ENCODE measurements at places on chromosomes 2 and 18.

- no peak for DNase-seq
These were observed 97.4 kb downstream of the LRP1B start for GRCh38 chr2:142033393-142033792.

DNA sequence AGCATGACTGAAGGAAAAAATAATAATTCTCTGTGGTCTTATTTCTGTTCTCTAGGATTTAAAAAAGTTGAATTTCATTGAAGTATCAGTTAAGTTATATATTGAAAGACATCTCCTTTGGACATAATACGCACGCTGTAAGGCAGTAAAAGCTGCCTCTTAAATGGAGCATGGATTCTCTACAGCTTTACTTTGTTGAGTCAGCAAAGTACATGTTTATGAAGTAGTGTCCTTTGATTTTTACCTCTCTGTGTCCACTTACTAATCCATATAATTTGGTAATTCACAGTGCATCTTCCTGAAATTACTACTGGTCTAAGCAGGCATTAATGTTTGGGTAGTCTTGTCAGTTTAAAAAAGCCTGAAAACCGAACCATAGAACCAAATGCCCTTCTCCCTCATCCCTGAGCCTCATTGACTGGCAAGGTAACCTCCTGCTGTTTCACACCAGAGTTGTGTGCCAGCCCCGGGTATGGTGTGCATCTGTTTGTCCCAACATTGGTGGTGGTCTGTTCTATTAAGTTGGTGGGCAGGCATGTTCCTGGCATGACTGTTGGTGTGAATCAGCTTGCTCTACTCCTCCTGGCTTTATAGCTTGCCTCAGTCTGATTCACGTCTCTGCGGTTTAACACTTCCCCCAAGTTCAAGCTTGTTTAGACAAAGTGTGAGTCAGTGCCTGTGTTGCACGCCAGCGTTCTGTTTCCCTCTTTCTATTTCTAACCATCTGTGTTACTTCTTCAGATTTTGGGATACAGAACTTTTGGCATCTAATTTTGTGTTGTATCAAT is 71.0 kb upstream of the ITM2C start:
- peak; percentile 38 for DNase-seq

DNA sequence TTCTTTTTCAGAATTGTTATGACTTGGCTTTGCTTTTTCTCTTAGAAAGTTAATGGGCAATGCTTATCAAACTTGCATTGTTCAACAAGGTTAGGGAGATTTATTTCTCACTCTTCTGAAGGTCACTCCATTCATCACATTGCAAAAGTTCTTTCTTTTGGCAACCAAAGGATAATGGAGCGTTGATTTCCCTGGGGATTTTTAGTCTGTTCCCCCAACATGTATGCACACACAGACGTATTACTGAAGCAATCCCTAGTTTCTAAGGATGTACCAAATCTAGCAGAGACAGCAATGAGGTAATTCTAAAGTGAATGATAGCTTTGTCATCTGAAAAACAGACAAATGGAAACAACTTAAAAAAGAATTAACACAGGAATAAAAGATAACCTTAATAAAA is 349.1 kb downstream of the NYAP2 start:
- no peak for DNase-seq

- no peak for DNase-seq
These were observed 4.6 kb downstream of the TGIF1 start for GRCh38 chr18:3454365-3455089.

DNA sequence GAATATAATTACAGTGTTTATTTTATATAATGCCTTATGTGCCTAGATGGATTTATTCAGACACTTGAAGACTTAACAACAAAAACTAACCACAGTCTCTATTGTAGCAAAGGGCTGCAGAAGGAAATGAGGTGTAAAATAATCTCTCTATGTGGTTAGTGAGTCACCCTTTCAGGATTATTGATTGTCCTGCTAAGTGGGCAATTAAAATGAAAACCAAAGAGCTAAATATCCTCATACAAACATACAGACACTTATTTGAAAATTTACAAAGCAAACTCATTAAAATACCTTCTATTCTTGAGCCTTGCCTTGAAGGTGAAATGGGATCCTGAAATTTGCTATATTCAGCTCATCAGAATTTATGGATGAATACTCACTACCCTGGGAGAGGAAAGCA is 27.7 kb upstream of the DCC start:
- no peak for DNase-seq

- DNase-seq, result no peak
These were observed 135.0 kb downstream of the TGIF1 start for GRCh38 chr18:3584897-3585460.

- DNase-seq, result no peak
These were observed 4.9 kb downstream of the IRS1 start for GRCh38 chr2:226794751-226795171.

GRCh38 chr18:79479116-79479760 is 83.5 kb downstream of the NFATC1 start:
- DNase-seq, result no peak

- no peak for DNase-seq
These were observed at the start of gene SOCS6 for GRCh38 chr18:70288851-70289328. Gene SOCS6, plus strand, starts transcription at chr18:70289045. Its CDS starts 35,624 bp downstream, at chr18:70324669.

GRCh38 chr2:235860871-235861270 is 307.3 kb downstream of the GBX2 start:
- no peak for DNase-seq

DNA sequence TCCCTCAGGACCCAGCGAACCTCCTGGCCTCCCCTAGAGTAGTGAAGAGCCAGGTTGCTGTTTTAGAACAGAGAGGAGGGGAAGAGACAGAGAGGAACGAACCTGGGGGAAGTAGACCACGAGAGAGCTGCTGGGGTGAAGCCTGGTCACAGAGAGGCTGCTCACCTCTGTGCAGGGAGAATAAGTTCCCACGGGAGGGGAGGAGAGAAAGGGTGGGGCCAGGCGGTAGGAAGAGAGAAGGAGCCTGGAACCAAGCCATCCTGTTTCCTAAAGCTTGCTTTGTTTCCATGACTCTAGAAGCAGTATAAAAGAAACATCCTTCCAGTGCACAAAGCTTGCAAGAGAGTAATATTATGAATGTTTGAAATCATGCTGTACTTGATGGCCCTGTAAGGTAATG is 147.9 kb downstream of the MYT1L start:
- no peak for DNase-seq

DNA sequence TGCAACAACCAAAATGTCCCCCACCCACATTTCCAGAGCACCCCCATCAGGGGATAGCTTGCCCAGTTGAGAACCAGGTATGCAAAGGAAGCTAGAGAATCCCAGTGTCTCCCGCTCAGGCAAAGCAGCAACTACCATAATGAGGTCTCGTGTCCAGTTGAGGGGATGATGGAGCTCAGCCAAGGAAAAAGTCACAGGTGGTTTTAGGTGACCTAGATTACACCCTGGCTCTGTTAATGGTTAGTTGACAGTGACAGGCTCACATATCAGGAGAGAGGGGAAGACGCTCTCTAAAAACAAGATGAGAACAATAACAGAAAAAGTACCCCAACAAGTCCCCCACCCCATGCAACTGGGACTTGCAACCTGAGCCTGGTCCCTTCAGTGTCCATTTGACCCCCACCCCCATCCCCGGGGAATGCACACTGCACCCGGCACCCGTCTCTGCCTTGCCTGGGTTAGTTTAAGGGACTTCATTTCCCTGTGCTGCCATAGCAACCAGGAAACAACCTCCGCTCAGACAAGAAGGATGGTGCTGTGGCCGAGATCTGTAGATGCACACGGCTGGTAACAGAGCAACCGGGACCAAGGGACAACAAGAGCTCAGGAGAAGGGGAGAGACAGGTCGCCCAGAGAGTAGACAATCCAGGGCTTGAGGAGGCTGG is at the start of gene KIAA2012:
Gene KIAA2012 (plus strand): TSS at position 519 of the 665 bp plus-strand sequence. CDS start 373 bp downstream, outside the sequence.
- DNase-seq, result no peak

DNA sequence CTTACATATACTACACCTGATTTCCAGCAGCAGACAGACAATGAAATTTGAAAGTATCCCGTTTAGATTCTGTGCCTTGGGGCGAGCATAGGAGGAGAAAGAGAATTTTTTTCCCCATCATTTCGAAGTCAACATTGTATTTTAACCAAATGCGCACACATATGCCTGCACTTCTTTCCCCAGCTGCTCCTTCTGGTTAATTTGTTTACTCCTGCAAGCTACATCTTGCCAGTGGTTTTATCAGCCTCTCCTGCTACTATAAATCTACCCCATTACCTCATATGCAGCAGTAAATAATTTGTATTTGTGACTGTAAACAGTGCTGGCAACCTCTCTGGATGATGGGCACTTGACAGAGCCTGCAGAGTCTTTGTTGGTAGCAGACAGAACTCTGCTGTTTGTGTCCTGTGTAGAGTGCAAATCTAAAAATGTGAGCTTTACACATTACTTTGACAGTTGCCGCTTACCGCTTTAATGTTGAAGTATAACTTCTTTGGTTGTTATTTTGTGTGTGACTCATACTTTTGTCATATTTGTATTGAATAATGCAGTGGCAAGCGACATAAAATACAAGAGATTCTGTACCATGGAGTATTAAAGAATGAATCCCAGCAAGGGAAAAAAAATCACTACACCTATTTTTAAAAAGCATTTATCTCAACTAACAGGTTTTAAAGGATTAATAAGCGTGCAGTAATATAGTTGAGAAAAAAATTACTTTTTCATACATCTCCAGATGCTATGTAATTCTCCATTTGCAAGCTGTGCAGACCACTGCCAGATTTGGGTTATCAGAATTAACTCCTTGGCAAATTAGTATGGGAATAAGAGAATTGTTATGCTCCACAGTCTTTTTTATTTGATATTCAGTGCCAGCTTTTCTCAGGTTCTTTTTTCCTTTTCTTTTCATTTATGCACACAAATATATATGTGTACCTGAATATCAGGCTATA is 536.8 kb downstream of the XIRP2 start:
- no peak for DNase-seq

GRCh38 chr18:32349728-32350395 is 120.8 kb downstream of the GAREM1 start:
- DNase-seq, result no peak

GRCh38 chr2:176283291-176284068 is 14.2 kb downstream of the MTX2 start:
- DNase-seq, result no peak

GRCh38 chr2:240355001-240355891 is 80.2 kb upstream of the GPC1 start:
- DNase-seq, result no peak

- DNase-seq, result no peak
These were observed 823.6 kb downstream of the GALR1 start for GRCh38 chr18:78073275-78073674.

DNA sequence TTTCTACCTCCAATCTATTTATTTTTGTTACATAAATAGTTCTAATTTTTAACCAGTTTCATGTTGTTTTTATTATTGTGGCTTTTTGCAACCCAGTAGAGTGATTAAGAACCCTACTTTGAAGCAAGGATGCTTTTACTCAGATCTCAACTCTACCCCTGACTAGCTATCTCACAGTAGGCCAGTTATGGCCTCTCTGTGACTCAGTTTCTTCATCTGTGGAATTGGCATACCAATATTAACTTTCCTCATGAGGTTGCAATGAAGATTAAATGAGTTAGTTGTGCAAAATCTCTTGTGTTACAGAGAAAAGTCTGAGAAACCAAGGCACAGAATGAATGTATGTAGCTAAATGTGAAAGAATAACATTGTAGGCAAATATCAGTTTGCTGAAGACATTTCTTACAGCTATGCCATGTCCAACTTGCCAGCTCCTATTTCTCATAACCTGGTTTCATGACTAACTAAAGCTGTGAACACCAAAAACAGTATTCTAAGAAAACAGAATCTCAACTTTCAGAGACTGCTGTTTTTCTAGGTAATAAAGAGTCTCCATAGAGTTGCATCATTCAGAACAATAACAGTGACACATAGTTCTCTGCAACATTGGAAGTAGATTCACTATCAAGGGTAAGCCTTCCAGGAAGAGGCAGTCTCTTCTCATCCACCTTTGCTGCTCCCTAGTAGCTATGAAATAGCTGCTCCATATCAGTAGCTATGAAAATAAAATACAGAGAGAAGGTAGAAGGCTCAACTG is 33.2 kb upstream of the CYTIP start:
- no peak for DNase-seq

DNA sequence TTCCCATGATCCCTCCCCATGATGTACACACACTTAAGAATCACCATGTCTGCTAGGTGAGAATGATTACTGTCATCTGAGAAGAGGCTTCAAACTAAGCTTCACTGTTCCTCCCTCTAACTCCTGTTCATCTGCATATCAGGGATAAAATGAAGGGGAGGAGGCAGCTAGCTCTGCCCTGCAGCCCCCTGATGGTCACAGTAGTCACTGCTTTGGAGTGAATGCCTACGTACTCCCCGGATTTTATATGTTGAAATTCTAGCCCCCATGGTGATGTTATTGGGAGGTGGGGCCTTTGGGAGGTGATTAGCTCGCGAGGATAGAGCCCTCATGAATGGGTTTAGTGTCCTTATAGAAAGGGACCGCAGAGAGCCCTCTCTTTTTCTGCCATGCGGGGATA is 156.4 kb downstream of the NCKAP5 start:
- no peak for DNase-seq

DNA sequence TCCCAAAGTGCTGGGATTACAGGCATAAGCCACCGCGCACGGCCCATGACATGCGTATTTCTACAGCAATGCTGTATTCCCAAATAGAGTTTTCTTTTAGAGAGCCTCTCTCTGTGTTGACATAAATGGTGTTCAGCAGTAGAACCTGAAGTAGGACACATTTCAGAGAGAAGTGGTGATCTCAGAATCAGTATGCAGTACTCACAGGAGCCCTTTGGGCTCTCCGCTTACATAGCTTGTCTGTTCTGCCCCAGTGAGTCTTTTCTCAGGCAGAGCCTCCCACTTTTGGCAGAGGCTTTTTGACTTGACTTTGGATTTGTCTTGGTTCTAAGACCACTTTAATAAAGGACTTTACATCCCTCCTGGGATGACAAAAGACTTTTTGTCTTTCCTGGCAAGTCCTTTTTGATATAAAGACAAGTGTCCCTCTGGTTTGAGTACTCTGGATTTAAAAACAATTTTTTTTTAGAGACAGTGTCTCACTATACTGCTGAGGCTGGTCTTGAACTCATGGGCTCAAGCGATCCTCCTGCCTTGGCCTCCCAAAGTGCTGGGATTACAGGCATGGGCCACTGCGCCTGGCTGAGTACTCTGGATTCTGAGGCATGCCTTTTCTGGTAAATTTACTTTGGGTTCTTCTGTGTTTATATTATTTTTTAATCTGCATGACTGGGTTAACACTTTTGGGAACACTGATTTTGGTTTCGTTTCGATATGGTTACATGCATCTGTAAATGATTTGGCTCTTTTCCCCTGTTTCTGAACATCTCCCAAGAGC is 113.3 kb downstream of the SMAD2 start:
- no peak for DNase-seq

DNA sequence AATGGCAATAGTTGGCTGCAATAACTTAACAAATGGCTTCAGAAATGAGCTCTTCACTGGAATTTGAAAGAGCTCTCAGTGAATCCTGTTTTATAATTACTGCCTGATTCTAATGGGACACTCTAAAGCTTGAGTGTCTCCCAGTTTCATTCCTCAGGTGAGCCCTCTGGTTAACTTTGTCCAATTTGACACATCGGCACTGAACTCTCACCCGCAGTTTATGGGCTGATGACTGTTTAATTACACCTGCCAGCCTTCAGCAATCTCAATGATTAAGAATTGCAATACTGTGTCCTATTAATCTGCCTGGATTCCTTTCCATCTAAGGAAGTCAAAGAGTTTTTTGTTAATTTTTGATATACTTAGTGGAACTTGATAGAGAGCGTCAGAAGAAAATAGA is 110.7 kb upstream of the NABP1 start:
- DNase-seq, result no peak

GRCh38 chr2:9954136-9954535 is 2.6 kb downstream of the GRHL1 start:
- no peak for DNase-seq

GRCh38 chr2:233489143-233489542 is 77.4 kb downstream of the USP40 start:
- no peak for DNase-seq

Measured in stimulated activated CD8-positive, alpha-beta memory T cell treated with anti-CD3 and anti-CD28 coated beads, Interleukin-7, amount 100 ng/mL, for 1 hour (primary cell).